Spinal cord (tissue), 10 donors: ENCODE measurements at places on chromosomes 1 and 21.

GRCh38 chr1:56448529-56449300 lies 130.6 kb downstream of the PLPP3 start:
- peaks cover 15% of the 10 kb centered on the region for H3K4me1 ChIP-seq
- H3K27ac ChIP-seq, result no peak overlapping the region
- H3K36me3 ChIP-seq, result no peaks in the 10 kb centered on the region
- no peak for DNase-seq
- H3K4me3 ChIP-seq, result no peak overlapping the region

- no peak for DNase-seq
- H3K4me1 ChIP-seq, result peaks cover 41% of the 10 kb centered on the region
- no peaks in the 10 kb centered on the region for H3K27me3 ChIP-seq
- H3K27ac ChIP-seq, result no peak overlapping the region
- no peaks in the 10 kb centered on the region for H3K36me3 ChIP-seq
These were observed 179.4 kb downstream of the HIVEP3 start for GRCh38 chr1:41739061-41739955.

GRCh38 chr1:41496080-41497055 lies 11.9 kb upstream of the EDN2 start:
- no peak for DNase-seq
- peak overlapping the region; percentile 24 for H3K4me3 ChIP-seq
- H3K27ac ChIP-seq, result no peak overlapping the region
- peaks cover 21% of the 10 kb centered on the region for H3K4me1 ChIP-seq
- H3K27me3 ChIP-seq, result peaks cover 9% of the 10 kb centered on the region

GRCh38 chr21:17903929-17904639 lies 84.9 kb upstream of the C21orf91 start:
- H3K4me1 ChIP-seq, result peaks cover 4% of the 10 kb centered on the region
- H3K36me3 ChIP-seq, result no peaks in the 10 kb centered on the region
- DNase-seq, result no peak
